Activated naive CD8-positive, alpha-beta T cell treated with anti-CD3 and anti-CD28 coated beads, Interleukin-2, amount 10 ng/mL, durations not matched to agents 7 days and 5 days (primary cell): ENCODE measurements at places on chromosomes 7 and 10. TPM values are rescaled to one million over a fixed set of nuclear protein-coding genes. Genes with fewer than 3 reads are reported as not detected.

GRCh38 chr7:77699056-77699455 is 2.8 kb downstream of the RSBN1L start:
- no peaks in the 10 kb centered on the region for H3K27me3 ChIP-seq
- H3K4me3 ChIP-seq, result peak overlapping the region; percentile 59
- H3K36me3 ChIP-seq, result peaks cover 27% of the 10 kb centered on the region

Gene GIMAP8
- 31.0 TPM for total RNA-seq

Gene UCMA
- total RNA-seq, result not detected

DNA sequence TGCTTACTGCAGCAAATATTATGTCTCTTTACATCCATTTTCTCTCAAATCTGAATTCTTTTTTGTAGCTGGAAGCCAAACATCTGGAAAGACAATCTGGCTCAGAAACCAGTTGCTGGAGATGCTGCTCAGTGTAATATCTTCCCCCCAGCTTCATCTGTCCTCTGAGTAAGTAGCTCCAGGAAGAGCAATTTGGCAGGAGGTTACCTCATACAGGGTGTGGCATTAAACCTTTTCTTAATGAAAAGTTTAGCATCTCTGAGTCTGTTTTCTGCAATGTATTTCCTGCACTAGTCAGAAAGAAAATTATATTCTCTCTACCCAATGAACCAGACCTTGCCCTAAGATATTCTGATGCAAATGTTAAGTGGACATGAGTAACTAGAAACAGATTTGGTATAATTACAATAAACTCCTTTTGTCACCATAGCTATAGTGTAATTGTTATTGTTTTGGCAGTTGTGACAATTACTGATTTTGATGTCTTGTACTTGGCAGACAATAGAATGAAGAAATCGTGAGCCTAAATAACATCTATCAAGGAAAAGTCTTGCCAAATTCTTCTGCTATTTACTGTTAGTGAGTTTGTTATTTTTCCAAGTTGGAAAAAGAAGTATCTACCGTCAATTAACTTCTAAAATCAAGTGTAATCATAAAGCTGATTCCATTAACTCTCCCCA is 123.3 kb downstream of the WDFY4 start:
- peaks cover 3% of the 10 kb centered on the region for H3K27me3 ChIP-seq
- H3K4me3 ChIP-seq, result no peak overlapping the region
- no peak for DNase-seq
- peak overlapping the region; percentile 44 for H3K27ac ChIP-seq

Gene DGKI
- total RNA-seq, result not detected

DNA sequence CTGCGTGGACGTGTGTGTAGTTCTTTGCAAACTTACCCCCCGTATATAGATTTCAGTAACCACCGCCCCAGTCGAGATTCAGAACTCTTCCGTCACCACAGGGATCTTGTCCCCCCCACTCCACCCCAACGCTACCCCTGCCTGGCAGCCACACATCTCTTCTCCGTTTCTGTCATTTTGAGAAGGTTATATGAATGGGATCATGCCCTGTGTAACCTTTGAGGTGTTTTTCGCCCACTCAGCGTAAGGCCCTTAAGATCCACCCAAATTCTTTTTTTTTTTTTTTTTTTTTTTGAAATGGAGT is 83.4 kb downstream of the ELFN1 start:
- peaks cover 23% of the 10 kb centered on the region for H3K27me3 ChIP-seq
- peaks cover 3% of the 10 kb centered on the region for H3K4me1 ChIP-seq
- H3K36me3 ChIP-seq, result no peaks in the 10 kb centered on the region
- no peak for DNase-seq
- H3K4me3 ChIP-seq, result no peak overlapping the region

Gene ALDH18A1
- total RNA-seq, result 46.8 TPM

GRCh38 chr7:127588019-127588696 is at the start of gene ARF5:
Gene ARF5 (plus strand): TSS chr7:127588411. CDS start chr7:127588499, 88 bp downstream.
- peaks cover 2% of the 10 kb centered on the region for H3K27me3 ChIP-seq
- H3K36me3 ChIP-seq, result peaks cover 8% of the 10 kb centered on the region
- DNase-seq, result peak; percentile 95
- peak within 1 kb of the TSS; percentile 96 for H3K4me3 ChIP-seq

Gene SLC16A9
- 0.08 TPM for total RNA-seq

GRCh38 chr7:33073243-33073642 is 10.7 kb upstream of the NT5C3A start:
- no peak for DNase-seq
- H3K4me1 ChIP-seq, result peaks cover 11% of the 10 kb centered on the region
- peaks cover 20% of the 10 kb centered on the region for H3K27me3 ChIP-seq
- H3K27ac ChIP-seq, result no peak overlapping the region
- H3K36me3 ChIP-seq, result no peaks in the 10 kb centered on the region

GRCh38 chr10:80460399-80461207 is 6.5 kb downstream of the TSPAN14 start:
- DNase-seq, result no peak
- peak overlapping the region; percentile 99 for H3K4me3 ChIP-seq
- peaks cover 84% of the 10 kb centered on the region for H3K4me1 ChIP-seq

GRCh38 chr10:131811630-131812403 is 89.0 kb upstream of the PPP2R2D start:
- no peak overlapping the region for H3K4me3 ChIP-seq
- H3K27ac ChIP-seq, result no peak overlapping the region
- no peaks in the 10 kb centered on the region for H3K36me3 ChIP-seq
- no peaks in the 10 kb centered on the region for H3K4me1 ChIP-seq

- no peaks in the 10 kb centered on the region for H3K27me3 ChIP-seq
- no peak overlapping the region for H3K4me3 ChIP-seq
- H3K27ac ChIP-seq, result no peak overlapping the region
- no peaks in the 10 kb centered on the region for H3K4me1 ChIP-seq
These were observed 44.0 kb upstream of the ANK3 start for GRCh38 chr10:60433684-60434083.

Gene LRRC61
- 17.2 TPM for total RNA-seq

Gene FAM25A
- total RNA-seq, result not detected

GRCh38 chr10:19252531-19252930 is 203.9 kb downstream of the MALRD1 start:
- H3K36me3 ChIP-seq, result no peaks in the 10 kb centered on the region
- no peak overlapping the region for H3K27ac ChIP-seq
- no peak overlapping the region for H3K4me3 ChIP-seq
- H3K27me3 ChIP-seq, result no peaks in the 10 kb centered on the region
- H3K4me1 ChIP-seq, result no peaks in the 10 kb centered on the region

Gene C7orf33
- not detected for total RNA-seq

DNA sequence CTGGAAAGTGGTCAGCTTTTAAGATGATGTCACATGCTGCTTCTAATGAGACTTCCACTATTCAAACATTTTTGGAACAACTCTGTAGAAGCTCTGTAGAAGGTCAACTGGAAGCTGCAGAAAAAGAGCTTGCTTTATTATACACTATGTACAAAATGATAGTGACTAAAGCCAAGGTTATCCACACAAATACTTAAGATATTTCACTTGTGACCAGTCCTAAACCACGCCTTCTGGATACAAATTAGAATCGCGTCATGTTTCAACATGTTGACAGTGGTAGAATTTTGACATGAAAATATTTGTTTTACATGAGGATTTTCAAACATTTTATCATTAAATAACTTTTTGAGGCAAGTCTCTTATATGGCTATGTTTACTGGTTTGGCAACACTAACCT is 499.6 kb upstream of the PHF14 start:
- no peaks in the 10 kb centered on the region for H3K4me1 ChIP-seq
- no peak overlapping the region for H3K27ac ChIP-seq
- H3K4me3 ChIP-seq, result no peak overlapping the region
- no peak for DNase-seq
- H3K36me3 ChIP-seq, result no peaks in the 10 kb centered on the region

Gene CTAGE15
- 0.47 TPM for total RNA-seq

Gene FFAR4
- total RNA-seq, result not detected

Gene CLRN3
- total RNA-seq, result not detected

Gene CXCL12
- not detected for total RNA-seq

DNA sequence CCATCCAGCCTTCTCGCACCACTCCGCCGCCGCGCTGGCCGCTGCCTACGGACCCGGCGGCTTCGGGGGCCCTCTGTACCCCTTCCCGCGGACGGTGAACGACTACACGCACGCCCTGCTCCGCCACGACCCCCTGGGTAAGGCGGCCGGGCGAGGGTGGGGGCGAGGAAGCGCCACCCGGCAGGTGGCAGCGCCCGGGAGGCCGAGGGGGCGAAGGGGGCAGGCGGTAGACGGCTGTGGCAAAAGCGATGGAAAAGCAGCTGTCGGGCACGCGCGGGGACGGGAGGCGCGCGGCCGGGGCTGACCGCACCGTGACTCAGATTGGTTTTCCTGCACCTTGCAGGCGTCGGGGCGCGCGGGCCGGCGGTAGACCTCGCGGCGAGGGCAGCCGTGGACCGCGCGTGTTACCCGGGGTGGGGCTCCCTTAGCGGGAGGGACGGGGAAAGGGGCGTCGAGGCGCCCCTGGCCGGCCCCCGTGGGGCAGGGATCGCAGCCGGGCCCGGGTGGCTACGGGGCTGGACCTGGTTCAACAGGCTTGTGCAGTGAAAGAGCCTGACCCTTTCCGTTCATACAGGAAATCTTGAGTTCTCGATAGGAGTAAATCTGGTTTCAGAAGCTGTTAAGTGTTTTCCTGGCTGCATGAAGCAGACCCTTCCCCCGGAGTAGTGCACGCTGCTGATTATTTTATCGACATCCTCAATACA is 608 bp downstream of the HHEX start:
- peak; percentile 76 for DNase-seq
- peaks cover 85% of the 10 kb centered on the region for H3K27me3 ChIP-seq
- peaks cover 14% of the 10 kb centered on the region for H3K4me1 ChIP-seq
- no peaks in the 10 kb centered on the region for H3K36me3 ChIP-seq

- no peaks in the 10 kb centered on the region for H3K27me3 ChIP-seq
- DNase-seq, result no peak
- H3K4me1 ChIP-seq, result no peaks in the 10 kb centered on the region
- H3K27ac ChIP-seq, result no peak overlapping the region
- peaks cover 15% of the 10 kb centered on the region for H3K36me3 ChIP-seq
These were observed 70.4 kb downstream of the VTI1A start for GRCh38 chr10:112517451-112517862.

Gene NPY
- not detected for total RNA-seq

Gene SFTPA1
- total RNA-seq, result not detected

- H3K27me3 ChIP-seq, result peaks cover 26% of the 10 kb centered on the region
- H3K27ac ChIP-seq, result no peak overlapping the region
- H3K36me3 ChIP-seq, result no peaks in the 10 kb centered on the region
- no peak overlapping the region for H3K4me3 ChIP-seq
- no peaks in the 10 kb centered on the region for H3K4me1 ChIP-seq
These were observed 6.1 kb upstream of the HOXA2 start for GRCh38 chr7:27108390-27109127.

Gene VGF
- total RNA-seq, result 0.17 TPM

Gene HABP2
- total RNA-seq, result not detected

DNA sequence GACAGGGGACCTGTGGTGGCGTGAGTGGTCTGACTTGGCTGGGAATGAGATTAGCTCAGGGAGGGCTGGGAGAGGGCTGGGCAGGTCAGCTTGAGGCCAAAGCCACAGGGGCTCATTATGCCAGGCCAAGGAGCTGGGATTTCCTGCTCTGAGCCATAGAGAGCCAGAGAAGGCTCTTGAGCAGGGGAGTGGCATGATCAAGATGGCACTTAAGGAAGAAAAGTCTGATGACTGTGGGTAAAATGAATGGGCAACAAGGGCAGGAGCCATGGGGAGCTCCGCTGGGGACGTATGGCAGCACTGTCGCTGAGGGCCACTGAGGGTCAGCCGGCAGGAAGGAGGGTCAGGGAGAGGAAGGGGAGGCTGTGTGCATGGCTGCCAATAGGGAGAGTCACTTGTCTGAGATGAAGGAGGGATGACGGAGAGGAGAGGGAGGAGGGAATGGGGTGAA is 5.8 kb downstream of the ANTXRL start:
- no peak overlapping the region for H3K27ac ChIP-seq
- no peak overlapping the region for H3K4me3 ChIP-seq
- no peak for DNase-seq
- no peaks in the 10 kb centered on the region for H3K4me1 ChIP-seq
- peaks cover 4% of the 10 kb centered on the region for H3K27me3 ChIP-seq
- H3K36me3 ChIP-seq, result no peaks in the 10 kb centered on the region

GRCh38 chr7:16433568-16434122 is 12.3 kb upstream of the CRPPA start:
- peaks cover 6% of the 10 kb centered on the region for H3K4me1 ChIP-seq
- no peaks in the 10 kb centered on the region for H3K36me3 ChIP-seq
- DNase-seq, result no peak
- no peaks in the 10 kb centered on the region for H3K27me3 ChIP-seq

Gene PRSS2
- total RNA-seq, result not detected

GRCh38 chr7:125149151-125149550 is 219.5 kb upstream of the POT1 start:
- H3K36me3 ChIP-seq, result no peaks in the 10 kb centered on the region
- no peak overlapping the region for H3K27ac ChIP-seq
- H3K4me3 ChIP-seq, result no peak overlapping the region
- no peaks in the 10 kb centered on the region for H3K4me1 ChIP-seq

GRCh38 chr7:116963234-116963633 is 9.9 kb downstream of the ST7 start:
- H3K4me3 ChIP-seq, result no peak overlapping the region
- H3K27me3 ChIP-seq, result peaks cover 6% of the 10 kb centered on the region
- H3K36me3 ChIP-seq, result peaks cover 3% of the 10 kb centered on the region
- H3K4me1 ChIP-seq, result peaks cover 6% of the 10 kb centered on the region
- no peak overlapping the region for H3K27ac ChIP-seq

DNA sequence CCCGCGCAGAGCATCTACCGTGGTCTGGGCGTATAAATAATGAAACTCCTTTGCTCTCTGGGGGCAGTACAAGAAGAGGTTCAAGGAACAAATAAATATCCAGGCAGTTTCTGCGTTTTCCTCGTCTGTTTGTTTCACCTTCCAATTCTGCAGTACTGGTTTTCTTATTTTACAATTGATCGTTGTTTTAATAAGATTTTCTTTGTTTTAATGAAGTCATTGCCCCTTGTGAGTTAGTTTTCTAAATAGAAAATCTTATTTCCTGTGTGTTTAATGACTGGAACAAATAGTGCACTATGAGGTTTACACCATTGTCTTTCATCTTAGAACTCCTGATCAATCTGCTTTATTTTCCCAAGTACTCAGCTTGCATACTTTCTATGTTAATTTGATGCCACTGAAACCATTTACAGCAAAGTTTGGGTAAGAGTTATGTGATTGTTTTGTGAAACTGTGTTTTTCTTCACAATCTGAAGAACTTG is 1.2 kb downstream of the PLEKHA1 start:
- DNase-seq, result no peak
- H3K36me3 ChIP-seq, result peaks cover 12% of the 10 kb centered on the region
- H3K4me3 ChIP-seq, result peak overlapping the region; percentile 93
- H3K27ac ChIP-seq, result peak overlapping the region; percentile 93
- H3K27me3 ChIP-seq, result peaks cover 28% of the 10 kb centered on the region
- peaks cover 25% of the 10 kb centered on the region for H3K4me1 ChIP-seq

DNA sequence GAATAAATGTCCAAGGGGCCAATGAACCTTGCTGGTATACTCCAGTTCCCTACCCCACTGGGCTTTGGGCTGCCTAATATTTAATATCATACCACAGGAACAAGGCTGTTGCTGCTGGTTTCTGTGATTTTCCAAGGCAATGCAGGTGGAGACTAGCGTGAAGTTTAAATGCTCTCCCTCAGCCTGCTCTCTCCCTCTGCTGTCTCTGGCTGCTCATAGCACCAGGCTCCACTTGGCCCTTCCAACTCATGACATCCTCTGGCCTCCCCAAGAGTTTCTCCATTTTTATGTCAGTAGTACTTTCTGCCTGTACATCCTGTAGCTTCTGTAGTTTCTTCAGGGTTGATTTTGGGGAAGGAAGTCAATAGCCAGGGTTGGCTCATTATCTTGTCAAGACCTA is 103.5 kb downstream of the LHFPL3 start:
- peaks cover 2% of the 10 kb centered on the region for H3K27me3 ChIP-seq
- H3K27ac ChIP-seq, result no peak overlapping the region
- H3K4me3 ChIP-seq, result no peak overlapping the region
- H3K36me3 ChIP-seq, result no peaks in the 10 kb centered on the region
- no peaks in the 10 kb centered on the region for H3K4me1 ChIP-seq
- no peak for DNase-seq
